Stimulated activated effector memory CD8-positive, alpha-beta T cell treated with anti-CD3 and anti-CD28 coated beads, Interleukin-12 subunit alpha, Interleukin-12 subunit beta, amount 100 ng/mL, for 72 hours (primary cell): ENCODE measurements at places on chromosomes 3 and 15.

DNA sequence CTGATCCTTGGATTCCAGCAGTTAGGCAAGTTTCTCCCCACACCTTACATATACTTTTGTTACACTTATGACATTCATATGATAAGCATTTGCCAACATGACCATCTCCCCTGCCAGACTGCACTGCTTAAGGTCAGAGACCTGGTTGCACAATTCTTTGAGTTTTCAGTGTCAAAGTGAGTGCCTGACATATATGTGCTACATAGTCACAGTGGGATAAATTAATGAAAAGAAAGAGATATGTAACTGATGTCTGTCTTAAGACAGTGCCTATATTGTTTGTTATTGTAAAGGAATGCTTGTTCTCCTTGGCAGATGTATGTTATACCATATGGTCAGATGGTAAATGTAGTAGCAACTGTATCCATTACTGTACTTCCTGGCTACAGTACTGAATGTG is 3.5 kb upstream of the DCUN1D1 start:
- DNase-seq: no peak

- no peak for DNase-seq
These were observed 56.8 kb upstream of the SLC6A6 start for GRCh38 chr3:14345496-14346150.

DNA sequence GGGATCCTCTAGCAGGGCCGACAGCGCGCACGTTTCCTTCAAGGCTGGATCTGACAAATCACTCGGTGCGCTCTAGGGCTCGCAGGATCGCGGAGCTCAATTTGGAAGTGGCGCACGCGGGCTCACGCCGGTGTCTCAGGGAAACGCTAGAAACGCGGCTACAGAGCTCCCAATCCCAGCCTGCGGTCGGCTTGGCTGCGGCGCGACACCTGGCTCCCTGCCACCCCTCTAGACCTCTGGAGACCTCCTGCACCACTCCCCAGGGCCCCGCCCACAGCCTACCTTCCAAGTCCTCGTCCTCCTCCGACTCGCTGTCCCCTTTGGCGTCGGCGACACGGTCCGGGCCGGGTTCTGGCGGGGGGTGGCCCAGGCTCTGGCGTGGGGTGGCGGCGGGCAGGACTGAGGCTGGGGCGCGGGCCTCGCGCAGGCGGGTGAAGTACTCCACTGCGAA is 596 bp downstream of the PRKAR2A start:
- DNase-seq: no peak

GRCh38 chr3:33575311-33575710 is 135.1 kb upstream of the UBP1 start:
- no peak for DNase-seq

GRCh38 chr3:40524568-40525285 is at the start of gene ZNF621:
ZNF621 (plus strand) TSS chr3:40524960; CDS start chr3:40525841, 881 bp downstream.
- DNase-seq: peak; percentile 91

DNA sequence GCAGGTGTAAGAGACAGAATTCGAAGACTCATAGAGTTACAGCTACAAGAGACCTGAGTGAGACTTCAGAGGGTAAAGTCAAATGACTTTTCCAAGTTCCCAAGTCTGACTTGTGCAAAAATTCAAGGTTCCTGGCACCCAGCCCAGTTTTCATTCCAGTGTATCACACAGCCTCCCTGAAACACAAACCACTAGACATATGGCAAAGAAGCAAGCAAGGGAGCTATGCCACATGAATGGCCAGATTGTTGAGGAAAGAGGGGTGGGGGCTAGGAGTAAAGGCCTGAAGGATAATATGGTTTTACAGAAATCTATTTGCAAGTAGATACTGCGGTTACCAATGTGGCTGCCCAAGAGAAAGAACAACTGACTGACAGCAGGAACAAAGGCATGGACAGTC is 301.2 kb downstream of the MECOM start:
- no peak for DNase-seq

- no peak for DNase-seq
These were observed 47.9 kb downstream of the PEAK1 start for GRCh38 chr15:77371850-77372563.

DNA sequence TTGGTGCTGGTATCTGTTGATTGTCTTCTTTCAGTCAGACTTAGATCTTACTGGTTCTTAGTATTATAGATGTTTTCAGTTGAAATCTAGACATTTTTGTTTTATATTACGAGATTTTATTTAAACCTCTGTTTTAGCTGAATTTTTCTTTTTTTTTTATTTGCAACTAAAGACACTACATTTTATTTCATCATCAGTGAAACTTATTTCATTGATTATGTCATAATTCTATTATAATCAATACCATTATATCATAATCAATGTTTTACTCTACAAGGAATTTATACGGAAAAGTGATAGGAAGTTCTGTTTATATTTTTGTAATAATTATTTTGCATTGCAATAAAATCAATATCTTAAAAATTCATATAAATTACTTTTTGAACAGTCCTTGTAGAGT is 477.4 kb upstream of the MDFIC2 start:
- DNase-seq: no peak

DNA sequence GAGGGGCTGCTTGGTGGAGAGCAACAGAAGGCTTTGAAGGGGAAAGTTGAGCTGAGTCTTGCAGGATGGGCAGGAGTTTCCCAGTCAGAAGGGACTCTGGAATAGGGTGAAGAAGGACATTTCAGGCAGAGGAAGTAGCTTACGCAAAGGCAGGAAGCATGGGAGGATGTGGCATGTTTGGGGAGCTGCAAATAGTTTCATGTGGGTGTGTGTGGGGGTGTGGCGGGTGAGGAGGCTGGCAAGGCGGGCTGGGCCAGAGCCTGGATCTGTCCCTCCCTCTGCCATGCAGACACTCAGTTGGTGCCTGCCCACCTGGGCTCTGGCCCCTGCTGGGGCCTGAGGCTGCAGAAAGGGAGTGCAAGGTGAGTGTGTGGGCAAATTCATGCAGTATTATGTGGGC is 10.4 kb downstream of the TEX264 start:
- no peak for DNase-seq

- DNase-seq: no peak
These were observed 32.2 kb upstream of the FAH start for GRCh38 chr15:80120636-80121035.

- no peak for DNase-seq
These were observed 73.5 kb downstream of the ATP1B3 start for GRCh38 chr3:141949972-141950371.

DNA sequence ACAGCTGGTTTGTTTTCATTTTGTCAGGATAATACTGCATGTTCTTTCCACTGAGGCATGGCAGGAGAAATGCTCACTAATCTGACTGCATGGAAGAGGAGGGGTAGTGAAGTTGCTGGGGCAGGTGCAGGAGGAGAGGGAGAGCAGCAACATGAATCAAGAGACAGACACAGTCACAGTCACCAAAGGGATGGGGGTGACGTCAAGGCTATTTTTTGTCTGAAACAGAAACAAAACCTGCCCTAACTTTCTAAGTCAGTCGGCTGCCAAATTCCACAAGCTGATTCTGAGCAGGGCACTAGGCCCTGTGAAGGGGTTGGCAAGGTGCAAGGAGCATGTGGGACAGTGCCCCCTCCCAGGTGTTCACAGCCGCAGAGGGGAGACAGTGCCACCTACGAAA is 186.6 kb upstream of the NSMCE3 start:
- no peak for DNase-seq

- DNase-seq: no peak
These were observed 772.7 kb downstream of the PDCD6IP start for GRCh38 chr3:34570916-34571705.

- DNase-seq: no peak
These were observed 48.3 kb downstream of the GREM1 start for GRCh38 chr15:32766101-32766500.

GRCh38 chr3:104787306-104787705 is 579.4 kb upstream of the ALCAM start:
- no peak for DNase-seq

DNA sequence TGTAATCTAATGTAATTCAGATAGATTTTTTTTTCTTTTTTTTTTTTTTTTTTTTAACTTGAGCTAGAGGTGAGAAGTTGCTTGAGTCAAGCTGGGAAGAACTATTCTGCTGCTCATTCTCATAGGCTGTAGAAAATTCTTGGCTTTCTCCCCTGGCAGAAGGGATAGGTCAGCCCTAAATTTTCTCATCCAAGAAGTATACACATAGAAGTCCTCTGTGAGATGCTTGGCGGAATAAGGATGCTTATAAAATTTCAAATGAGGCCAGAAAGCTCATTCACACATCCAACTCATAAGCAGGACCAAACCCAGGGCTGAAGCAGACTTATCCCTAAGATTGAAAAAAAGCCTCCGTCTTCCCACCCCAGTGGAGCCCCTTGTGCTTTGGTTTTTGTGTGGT is 572.5 kb downstream of the SQOR start:
- DNase-seq: no peak

- no peak for DNase-seq
These were observed 62.3 kb downstream of the DHX30 start for GRCh38 chr3:47865192-47865591.

DNA sequence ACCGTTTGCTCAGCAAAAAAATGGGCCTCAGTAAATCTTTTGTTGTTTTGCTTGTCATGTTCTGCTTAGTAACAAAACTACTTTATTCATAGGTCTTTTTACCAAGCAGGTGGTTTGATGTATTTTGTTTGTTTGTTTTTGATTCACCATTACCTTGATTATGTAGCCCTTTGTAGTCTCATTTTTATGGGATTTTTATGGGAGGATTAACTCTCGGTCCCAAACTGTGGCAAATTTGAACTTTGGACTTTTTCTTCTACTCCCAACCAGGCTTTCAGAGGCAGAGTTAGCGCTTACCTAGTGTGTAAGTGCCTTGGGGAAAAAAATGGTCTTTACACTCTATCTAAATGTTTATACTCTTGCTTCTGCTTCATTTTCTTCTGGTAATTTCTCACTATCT is 276.7 kb upstream of the POU1F1 start:
- no peak for DNase-seq

DNA sequence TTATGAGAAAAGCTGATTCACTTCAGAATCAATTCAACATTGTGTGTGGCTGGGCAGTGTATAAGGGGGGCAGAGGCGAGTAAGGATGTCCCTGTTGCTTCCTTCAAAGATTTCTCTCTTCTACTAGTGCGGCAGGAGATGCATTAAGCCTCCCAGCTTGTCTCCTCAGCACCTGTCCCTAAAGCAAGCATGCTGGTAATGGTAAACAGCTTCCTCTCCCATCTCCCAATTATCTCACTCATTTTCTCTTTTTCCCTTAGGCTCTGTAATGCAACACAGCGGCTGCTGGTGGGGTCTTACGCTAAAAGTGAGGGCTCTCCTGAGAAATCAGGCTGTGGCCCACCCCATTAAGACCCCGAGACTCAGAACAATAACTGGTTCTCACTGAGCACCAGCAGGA is 306.4 kb upstream of the ROPN1 start:
- DNase-seq: no peak

- DNase-seq: no peak
These were observed 28.8 kb upstream of the GYG1 start for GRCh38 chr3:148962513-148962912.

DNA sequence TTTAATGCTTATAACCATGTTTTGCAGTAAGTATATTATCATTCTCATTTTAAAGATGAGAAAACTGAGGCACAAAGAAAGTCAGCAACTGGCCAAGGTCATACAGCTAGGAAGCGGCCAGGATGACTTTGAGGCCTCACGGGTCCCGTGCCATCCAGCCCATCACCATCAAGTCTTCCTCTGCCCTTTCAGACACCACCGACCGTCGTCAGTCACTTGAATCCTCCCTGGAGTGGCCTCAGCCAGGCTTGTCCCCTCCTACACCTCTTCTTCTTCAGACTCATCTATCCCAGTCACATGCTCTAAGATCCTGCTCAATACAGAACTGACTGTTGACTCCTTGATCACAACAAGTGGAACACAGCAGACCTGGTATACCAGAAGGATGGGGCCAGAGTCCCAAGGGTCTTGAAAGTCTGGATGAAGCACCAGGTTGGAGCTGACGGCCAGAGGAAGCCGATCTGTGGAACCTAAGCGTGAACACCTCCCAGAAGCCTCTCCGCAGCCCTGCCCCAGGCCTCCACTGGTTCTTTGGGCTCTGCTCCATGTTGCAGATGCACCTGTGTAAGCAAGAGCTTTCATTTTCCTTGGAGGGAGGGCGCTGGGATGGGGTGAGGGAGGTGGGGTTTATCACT is 22.1 kb downstream of the ITGA11 start:
- DNase-seq: no peak

- no peak for DNase-seq
These were observed 35.6 kb upstream of the LIPC start for GRCh38 chr15:58396181-58396580.

GRCh38 chr3:16253601-16254000 is 11.1 kb downstream of the DPH3 start:
- peak; percentile 45 for DNase-seq

DNA sequence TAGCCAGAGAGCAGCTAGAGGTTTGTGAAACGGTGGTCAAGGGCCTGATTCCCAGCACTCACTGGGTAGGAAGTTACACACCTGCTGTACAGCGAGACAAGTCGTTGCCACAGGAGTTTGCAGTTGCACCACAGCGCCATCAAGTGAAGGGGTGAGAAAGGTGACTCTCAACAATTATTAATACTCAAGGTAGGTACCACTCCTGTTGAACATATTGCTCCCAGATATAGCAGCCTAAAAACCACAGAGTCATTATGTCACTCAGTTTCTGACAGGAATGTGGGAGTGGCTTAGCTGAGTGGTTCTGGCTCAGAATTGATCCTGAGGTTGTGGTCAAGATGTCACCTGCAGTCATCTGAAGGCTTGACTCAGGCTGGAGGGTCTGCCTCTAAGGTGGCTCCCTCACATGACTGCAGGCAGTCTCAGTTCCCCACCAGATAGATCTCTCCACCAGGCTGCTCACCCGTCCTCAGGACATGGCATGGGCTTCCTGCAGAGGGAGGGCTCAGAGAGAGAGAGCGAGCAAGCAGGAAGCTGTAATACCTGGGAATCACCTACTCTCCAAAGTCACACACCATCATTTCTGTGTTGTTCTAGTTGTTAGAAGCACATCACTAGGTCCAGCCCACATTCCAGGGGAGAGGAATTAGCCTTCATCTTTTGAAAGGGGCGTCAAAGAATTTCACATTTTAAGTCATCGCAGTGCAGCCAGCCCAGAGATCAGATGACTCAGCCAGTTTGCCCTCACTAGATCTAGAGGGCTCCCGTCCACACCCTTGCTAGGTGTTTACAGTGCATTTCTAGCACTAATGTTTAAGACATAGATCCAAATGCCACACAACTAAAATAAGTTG is 17.0 kb upstream of the ANO10 start:
- no peak for DNase-seq

DNA sequence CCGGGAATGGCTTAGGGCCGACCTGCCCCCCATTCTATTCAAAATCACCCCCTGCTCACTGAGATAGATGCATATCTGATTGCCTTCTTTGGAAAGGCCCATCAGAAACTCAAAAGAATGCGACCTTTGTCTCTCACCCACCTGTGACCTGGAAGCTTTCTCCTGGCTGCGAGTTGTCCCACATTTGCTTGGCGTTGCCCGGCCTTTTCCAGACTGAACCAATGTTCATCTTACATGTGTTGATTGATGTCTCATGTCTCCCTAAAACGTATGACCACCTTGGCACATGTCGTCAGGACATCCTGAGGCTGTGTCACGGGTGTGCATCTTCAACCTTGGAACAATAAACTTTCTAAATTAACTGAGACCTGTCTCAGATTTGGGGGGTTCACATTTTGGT is 3.4 kb upstream of the MUC20 start:
- no peak for DNase-seq

GRCh38 chr3:105157067-105157765 is 209.5 kb upstream of the ALCAM start:
- no peak for DNase-seq

- peak; percentile 50 for DNase-seq
These were observed 94.4 kb downstream of the DNASE1L3 start for GRCh38 chr3:58116161-58116955.

- DNase-seq: no peak
These were observed 50.0 kb downstream of the ZIC4 start for GRCh38 chr3:147356145-147356908.
